H1 (cell line): ENCODE measurements at places on chromosomes 11 and 22.

- DNase-seq, result no peak
Observed at GRCh38 chr22:30474683-30475424, 3.0 kb upstream of the SEC14L3 start.

- DNase-seq, result no peak
Observed at GRCh38 chr11:8317159-8317558, 53.5 kb upstream of the LMO1 start.

DNA sequence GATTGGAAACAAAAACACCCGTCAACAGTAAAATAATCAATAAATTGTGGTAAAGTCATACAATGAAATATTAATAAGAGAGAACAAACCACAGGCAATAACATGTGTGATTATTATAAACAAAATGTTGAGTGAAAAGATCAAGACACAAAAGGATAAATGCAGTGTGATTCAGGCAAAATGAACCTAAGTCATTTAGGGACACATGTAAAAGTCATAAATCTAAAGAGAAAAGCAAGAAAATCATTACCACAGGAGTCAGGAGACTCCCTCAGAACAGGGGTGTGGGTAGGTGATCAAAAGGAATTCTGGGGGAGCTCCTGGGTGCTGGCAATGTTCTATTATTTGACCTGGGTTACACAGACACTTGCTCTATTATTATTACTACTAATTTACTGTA is 47.9 kb upstream of the PPP2R1B start:
- no peak for DNase-seq

DNA sequence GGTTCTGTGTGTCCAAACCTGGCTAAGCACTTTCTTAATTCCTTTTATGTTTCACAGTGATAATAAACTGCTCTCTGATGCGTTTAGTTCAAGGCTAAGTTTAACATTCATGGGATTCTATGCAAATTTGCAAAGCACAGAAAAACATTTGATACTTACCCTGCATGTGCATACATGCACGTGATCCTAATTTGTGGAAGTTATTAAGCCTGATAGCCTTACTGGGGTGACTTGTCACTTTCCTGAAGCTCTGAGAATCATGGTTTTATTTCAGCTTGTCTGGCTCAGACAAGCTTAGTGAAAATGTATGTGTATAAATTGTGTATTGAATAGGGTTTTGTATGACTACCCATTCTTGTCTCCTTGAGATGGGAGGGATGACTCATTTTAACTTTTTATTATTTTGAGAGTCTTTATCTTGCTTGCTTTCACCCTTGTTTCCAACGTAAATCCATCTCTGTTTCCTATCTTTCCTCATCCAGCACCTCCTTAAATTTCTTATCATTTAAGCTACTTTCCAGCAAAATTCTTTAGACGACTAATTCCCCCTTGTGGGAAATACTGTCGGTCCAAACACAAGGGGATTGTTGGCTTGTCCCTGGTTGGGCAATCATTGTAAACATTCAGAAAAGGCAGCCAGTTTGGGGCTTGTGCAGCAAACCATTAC is 167.1 kb downstream of the C11orf91 start:
- DNase-seq, result no peak

GRCh38 chr11:47111318-47111804 is 65.3 kb downstream of the ARFGAP2 start:
- no peak for DNase-seq
